Upper lobe of left lung (tissue), 6 donors: ENCODE measurements at places on chromosomes 5 and 9.
A peak's percentile ranks its signal among the peaks of the same experiment; 100 is the strongest.

DNA sequence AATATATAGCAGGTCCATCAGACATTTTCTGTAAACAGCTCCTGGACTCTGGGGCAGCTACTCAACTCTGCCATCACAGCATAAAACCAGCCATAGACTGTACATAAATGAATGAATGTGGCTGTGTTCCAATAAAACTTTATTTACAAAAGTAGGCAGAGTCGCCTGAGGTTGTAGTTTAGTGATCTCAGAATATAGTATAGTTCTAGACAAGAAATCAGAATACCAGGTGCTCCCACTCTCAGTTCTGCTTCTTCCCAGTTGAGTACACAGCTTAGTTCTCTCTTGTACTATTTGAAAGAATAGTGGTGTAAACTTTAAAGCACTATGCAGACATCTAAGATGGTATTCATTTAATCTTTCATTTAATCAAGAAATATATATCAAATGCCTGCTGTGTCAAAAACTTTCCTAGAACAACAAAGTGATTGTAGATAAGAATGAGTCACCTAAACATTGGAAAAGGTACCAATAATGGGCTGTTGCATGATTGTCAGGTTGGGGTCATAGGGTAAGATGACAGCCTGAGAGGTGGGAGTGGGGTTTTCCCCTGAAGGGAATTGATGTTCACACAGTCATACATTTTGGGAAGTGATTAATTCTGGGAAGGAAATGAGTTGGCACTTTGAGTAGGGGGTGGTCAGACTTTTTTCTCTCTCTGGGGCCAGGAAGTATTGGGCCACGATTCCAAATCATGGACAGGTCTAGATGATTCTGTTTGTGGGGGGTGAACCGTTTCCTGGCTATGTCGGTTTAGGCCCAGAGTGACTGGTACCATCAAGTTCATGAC lies 37.0 kb downstream of the TNFSF8 start:
- no peak for DNase-seq

DNA sequence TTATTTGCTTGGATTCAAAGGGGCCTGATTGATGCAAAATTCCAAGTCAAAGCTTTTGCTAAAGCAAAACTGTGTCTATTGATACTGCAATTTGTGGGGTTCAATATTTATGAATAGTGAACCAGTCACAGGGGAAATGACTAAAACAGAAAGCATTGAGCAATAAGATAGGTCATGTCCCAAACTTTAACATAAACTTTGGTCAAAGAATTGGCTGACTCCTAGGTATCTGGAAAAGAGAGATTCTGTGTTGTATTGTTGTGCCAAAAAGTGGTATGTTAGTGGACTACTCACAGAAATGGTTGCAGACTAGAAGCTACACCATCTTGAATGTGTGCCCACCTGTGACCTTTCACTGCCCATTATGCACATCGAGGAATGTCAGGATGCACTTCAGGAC lies 585.5 kb upstream of the RGMB start:
- no peak for DNase-seq

GRCh38 chr9:34957492-34958410 lies at the start of gene PHF24:
Gene PHF24 (plus strand): TSS chr9:34958285. CDS start chr9:34971299, 13,014 bp downstream.
- peak; percentile 88 for DNase-seq

DNA sequence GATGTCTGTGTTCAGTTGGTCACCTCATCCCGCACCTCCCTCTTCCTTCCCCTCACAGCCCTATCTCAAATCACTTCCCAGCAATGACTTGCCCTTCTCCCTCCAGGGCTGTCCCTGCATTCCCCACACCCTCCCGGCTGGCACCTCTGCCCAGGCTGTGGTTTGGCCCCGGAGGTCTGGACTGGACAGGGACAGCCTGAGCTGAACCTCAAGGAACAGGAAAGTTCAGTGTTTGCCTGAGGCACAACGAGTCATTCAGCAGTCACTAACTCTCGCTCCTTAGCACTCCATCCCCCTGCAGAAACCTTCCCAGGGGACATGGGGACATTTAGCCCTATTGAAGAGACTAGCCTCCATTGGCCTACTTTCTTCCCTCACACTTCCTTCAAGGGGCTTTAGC lies 58.3 kb upstream of the MAP3K1 start:
- no peak for DNase-seq

GRCh38 chr9:36456480-36457065 lies 56.5 kb upstream of the RNF38 start:
- DNase-seq = no peak

GRCh38 chr5:126015235-126016181 lies 407.7 kb upstream of the GRAMD2B start:
- no peak for DNase-seq

- DNase-seq = no peak
Observed at GRCh38 chr9:109121232-109121796, 1.6 kb upstream of the TMEM245 start.

DNA sequence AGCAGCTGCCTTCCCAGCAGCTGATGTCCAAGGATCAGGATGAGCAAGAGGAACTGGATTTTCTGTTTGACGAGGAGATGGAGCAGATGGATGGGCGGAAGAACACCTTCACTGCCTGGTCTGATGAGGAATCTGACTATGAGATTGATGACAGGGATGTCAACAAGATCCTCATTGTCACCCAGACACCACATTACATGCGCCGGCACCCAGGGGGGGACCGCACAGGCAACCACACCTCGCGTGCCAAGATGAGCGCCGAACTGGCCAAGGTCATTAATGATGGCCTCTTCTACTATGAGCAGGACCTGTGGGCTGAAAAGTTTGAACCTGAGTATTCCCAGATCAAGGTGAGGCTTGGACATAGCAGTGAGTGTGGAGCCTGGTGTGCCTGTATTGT lies 46.9 kb downstream of the LARP1 start:
- DNase-seq = peak; percentile 33

- no peak for DNase-seq
Observed at GRCh38 chr5:35212122-35212982, 17.9 kb downstream of the PRLR start.

DNA sequence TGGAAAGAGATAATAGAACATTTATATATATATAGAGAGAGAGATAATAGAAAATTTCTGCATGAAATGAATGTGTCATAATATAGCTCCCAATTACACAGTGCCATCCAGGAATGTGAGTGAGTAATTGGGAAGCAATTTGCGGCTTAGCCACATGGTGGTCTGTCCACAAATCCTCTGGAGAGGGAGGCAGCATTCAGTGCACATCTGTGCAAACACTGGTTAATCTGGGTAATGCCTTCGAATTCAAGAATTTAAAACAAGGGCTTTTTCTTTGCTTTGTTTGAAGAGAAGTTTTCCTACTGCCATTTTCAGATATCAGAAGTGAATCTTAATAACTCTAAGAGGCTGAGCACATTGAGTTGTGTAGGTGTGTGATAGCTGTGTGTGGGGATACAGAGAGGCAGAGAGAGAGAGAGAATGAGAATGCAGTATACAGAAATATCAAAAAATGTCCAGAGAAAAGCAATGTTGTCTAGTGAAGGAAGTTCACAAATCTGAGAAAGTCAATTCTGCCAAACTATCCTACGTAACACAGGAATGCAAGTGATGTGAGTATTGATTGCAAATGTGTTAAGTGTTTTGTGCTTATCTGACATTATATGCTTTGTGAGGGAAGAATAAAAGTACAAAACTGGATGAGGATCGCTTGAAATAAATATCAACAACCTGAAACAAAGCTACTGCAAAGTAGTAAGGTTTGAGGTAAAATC lies 134.6 kb downstream of the EDIL3 start:
- no peak for DNase-seq

DNA sequence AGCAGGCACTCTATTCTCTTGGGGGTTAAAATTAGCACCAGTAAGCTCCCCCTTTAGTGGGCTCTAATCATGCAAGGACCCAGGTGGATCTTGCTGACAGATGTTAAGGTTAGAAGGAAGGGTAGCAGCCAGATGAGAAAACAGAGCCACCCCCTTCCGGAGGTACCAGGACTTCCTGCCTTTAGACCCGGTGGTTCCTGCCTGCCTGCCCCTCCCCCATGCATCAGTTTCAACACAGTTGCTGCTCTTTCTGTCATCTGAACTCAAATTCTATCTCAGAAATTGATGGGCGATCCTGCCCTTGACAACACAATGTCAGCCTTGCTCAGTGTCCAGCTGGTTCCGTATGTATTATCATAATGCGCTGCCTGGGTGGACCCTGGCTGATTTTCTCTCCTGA lies 287.3 kb downstream of the EBF1 start:
- no peak for DNase-seq

- no peak for DNase-seq
Observed at GRCh38 chr9:124146031-124146561, 111.7 kb upstream of the NEK6 start.

DNA sequence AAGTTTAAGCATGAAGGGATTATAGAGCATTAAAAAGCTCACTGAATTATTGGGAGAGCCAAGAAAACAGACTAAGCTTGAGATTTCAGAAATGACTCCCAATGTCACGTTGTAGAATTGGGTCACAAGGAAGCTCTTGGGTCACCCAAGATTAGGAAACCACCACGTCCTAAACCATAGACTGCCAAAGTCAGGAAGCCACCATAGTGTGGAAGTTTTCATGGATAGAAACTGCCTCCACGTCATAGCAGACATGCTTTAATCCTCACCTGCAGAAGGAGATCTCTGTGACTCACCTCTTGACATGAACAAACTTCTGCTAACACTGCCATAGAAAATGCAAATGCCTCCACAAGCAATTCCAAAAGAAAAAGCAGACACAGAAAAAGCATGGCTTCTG lies 106.3 kb downstream of the SLC1A3 start:
- no peak for DNase-seq

DNA sequence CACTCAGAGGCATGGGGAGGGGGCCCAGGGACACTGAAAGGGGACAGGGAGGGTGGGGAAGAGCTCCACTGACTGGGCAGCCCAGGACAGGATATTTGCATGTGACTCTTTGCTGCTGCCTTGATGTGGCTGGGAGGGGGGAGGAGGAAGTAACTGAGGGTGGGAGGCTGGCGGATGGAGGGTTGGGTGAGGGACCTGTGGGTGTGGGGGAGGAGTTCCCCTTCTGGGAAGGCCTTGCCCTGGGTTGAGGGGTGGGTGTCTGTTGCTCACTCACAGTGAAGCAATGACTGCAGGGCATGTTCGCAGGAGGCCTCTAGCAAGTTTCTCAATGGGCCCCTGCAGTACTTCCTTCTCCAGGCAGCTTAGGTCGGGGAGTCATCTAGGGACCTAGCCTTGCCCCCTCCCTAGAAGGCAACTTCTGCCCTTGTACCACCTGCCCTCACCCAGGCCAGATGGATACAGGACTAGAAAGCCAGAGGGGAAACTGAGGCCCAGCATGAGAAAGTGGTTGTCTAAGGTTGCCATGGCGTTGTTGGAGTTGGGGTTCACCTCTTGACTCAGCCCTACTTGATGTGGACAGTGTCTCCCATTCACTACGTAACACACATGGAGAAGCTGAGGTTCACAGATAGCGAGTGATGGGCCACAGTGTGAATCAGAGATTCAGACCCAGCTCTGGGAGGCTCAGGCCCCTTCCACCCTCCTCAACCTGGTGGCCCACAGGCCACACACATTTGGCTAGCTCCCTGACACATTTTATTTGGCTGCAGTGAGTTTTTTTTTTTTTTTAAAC lies 3.0 kb downstream of the GRK6 start:
- peak; percentile 88 for DNase-seq

- no peak for DNase-seq
Observed at GRCh38 chr9:130366888-130367550, 77.7 kb upstream of the ASS1 start.

DNA sequence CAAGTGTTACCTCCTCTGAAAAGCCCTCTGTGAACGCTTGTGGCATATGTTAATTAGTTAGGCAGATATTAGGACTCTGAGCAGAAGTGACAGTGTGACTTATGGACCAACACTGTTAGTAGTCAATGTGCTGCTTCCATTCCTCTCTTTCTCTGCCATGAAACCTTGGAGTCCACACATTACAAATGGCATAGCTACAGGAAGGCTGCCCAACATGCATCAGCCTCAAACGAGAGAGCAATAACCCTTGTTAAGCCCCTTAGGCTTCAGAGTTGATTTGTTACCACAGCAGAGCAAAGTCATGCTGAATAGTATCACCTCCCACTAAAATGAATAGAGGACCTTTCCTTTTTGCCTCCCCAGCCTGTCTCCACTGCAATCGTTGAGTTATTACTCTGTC lies 397.7 kb upstream of the SMARCA2 start:
- no peak for DNase-seq

DNA sequence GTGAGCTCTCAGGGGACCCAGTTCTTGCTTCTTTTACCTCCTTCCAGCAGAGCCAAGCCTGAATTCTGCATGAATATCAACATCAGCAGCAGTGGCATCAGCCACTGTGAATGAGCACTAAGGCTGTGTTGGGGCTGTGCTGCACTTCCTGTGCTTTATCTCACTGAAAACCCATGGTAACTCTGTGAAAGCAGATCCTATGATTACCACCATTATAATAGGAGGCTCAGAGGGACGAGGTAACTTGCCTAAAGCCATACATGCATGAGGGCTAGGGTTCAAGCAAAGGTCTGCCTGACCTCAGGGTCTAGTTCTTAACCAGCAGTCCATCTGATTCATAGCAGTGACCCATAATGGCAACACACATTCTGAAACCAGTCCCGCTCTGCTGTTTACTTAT lies 60.5 kb upstream of the RAPGEF1 start:
- no peak for DNase-seq

GRCh38 chr5:134874831-134875655 lies 872 bp downstream of the TXNDC15 start:
- no peak for DNase-seq

DNA sequence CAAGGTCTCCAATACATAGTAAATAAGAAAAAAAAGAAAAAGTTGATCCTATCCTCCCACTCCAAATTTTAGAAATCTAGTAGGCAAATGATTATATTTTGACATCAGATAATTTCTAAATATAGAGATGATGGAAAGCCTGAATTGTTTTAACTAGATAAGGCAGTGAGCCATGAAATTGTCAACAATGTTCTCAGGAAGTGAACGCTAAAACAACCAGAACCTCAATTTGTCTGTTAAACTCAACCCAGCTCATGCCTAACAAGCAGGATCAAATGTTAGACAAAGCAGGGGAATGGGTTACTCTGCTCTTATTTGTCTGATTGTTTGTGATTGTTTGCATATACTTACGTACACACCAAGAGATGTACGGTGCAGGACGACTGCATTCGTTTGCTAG lies 49.2 kb downstream of the ESM1 start:
- no peak for DNase-seq

- DNase-seq = no peak
Observed at GRCh38 chr5:60821488-60822284, 22.4 kb downstream of the ELOVL7 start.

GRCh38 chr9:110303133-110303532 lies 34.5 kb downstream of the TXNDC8 start:
- no peak for DNase-seq

DNA sequence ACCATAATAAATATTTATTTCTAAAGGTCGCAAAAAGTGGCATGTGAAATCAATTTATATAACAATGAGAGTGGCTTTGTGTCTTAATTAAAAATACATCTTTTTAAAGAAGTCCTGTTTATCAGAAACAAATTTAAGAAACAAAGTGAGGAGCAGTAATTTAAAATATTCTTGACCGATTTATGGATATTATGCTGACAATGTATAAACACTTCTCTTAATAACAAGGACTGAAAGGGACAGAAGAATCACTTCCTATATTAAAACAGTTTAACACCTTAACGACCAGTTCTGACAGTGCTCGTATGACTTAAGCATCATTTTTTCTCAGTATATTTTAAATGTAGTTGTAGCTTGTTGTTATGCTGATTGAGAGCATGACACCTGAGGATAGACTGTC lies 149.1 kb downstream of the GABRB2 start:
- DNase-seq = no peak
